ENCODE measurements at places on chromosomes 1 and 21.

DNA sequence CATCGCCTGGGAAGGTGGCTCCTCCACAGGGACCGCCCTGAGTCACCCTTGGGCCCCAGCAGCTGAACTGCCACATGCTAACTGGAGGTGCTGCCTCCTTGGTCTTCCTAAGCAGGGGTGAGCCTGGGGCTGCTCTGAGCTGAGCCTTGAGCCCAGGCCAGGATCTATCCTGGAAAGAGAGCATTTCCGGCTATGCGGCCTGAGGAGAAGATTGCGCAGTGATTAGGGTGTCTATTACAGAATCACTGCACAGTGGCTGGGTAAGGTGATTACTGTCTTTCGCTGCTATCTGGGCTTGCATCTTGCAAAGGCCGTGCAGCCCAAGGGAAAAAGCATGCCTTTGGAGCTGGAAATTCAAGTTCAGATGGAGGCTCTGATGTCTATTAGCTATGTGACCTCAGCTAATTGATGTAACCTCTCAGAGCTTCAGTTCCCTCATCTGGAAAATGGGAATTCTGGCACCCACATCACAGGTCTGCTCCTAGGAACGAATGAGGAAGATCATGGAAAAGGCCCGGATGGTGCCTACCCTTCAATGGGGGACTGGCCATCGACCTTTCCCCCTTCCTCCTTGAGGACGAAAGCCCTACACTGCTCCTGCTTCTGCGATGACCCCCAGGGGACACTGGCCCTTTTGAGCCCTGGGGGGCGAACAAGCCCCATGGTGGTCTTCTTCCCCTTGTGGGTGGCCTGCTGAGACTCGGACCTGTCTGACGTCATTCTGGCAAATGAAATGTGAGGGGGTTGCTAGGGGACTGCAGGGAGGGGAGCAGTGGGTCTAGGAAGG lies 38.0 kb downstream of the GPR161 start:
- DNase-seq = no peak

GRCh38 chr21:38048167-38048566 lies 131.9 kb upstream of the KCNJ6 start:
- DNase-seq = no peak

DNA sequence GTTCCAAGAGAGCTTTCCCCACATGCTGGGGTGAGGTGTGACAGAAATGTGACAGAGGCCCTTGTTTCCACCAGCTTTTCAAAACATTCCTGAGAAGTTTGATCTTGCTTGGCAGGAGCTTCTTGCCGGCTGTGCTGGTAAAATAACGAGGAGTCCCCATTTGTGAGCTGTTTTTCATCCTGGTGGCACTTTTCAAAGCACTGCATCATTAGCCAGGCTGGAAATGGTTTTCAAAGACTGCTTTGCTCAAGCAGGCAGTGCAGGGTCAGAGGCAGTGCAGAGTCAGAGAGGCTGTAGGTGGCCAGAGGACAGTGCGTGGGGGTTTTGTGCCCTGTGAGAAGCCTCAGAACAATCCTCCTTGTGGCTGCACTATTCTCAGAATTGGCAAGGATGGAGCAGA lies 75.8 kb upstream of the KCNA3 start:
- no peak for DNase-seq

DNA sequence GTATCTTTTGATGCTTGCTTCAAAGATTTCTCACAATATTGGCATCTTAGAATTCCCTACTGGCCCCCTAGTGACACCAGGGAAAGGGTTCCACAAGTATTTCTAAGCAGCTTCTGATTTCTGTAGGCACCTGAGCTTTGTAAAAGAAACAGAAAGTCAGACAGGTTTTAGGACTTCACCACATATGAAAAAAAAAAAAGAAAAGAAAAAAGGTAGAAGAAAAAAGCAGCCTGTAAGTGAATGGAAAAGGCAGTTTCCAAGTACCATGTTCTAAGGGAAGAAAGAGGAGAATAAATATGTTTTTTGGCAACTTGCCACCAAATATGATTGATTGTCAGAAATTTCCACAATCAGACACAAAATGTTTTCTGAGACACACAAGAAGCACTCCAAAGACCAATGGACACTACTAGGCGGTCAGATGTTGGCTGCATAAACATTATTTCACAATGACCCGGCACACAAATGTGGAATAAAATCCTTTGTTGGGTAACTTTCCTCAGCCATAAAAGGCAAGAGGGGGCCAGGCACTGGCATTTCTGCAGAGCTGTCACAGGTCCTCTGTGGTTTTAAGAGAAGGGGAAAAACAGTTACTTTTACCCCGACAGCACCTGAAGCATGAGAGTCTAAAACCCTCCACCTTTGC lies 12.7 kb upstream of the CPLANE2 start:
- peak; percentile 87 for DNase-seq

DNA sequence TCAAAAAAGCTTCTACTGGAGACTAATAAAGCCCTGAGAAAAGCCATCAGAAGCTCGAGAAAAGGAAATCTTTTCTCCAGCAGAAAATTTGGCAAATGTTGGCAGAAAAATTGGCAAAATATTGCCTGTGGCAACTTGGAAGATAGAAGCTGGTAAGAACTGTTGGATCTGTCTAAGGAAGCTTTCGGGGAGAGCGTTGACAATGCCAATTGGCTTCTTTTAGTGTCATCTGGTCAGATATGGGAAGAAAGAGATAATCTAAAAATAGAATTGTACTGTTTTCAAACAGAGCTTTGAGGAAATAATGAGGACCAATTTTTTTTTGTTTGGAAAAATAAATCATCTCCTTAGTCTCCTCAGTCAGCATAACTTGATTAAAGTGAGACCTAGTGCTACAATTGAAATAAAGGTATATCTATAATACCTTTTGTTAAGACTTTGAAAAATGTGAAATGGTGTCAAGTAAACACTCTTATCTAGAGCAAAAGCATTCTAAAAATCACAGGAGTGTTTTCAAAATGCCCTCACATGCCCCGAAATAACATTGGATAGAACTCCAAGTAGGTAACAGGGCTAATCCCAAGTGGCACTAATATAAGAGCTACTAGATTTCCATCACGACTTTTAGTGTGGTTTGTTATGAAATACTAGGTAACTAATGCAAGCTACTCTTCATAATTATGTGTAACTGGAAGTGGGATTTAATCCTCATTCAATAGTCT lies 882.2 kb upstream of the B3GALT2 start:
- no peak for DNase-seq

DNA sequence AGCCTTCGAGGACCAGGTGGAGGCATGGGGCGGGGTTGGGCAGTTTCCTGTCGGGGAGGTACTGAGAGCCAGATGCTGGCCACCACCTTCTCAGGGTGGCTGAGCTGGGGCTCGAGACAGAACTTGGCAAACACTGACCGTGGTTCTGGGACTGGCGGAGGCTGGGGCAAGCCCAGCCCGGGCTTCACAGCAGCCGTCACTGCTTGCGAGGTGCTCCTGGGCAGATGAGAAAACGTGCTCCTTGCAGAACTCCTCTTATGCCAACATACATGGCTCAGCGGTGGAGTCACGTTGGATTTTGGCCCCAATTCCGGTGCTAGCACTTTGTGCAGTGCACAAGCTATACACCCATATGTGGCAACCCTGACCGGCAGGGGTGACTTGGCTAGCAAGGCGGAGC lies 69.2 kb downstream of the RUNX3 start:
- DNase-seq = no peak

DNA sequence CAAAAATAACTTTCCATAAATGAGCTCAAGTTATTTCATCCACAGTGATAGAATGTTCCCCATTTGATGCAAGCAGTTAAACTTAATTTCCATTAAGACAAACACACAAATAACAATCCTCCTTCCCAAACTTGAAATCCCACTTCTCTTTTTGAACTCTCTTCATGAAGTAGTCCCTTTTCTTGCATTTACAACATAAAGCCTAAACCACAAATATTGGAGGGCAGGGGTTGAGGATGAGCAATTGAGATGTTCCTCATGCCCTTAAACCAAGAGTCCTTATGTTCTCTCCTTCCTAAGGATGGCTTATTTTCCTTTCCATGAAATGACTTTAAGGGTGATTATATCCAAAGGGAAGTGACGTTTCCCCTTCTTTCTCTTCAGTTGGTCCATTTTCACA lies 228.8 kb downstream of the DISC1 start:
- DNase-seq = peak; percentile 11

- no peak for DNase-seq
Measured at GRCh38 chr1:222801067-222801466, 13.8 kb upstream of the DISP1 start.

DNA sequence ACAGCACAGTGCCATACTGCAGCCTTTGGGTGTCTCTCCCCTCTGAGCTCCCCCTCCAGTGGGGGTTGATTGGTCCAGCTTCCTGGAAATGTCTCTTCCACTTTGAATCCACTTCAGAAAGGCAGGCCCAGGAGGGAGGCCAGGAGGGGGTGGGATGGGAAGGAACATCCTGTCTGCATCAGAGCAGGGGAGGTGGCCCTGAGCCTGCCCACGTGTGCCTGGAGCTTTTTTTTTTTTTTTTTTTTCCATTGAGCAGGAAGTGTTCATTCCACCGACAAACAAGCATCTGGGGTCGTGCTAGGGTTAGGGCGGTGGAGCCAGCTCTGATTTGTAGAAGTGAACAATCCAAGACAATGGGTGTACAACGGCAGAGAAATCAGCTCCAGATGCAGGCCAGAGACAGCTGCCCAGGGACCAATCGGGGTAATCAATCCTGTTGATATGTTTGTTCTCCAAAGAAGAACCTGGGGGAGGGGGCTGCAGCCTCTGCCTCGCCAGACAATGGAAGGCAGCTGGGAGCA lies 93.3 kb downstream of the SSBP3 start:
- DNase-seq = peak; percentile 82

DNA sequence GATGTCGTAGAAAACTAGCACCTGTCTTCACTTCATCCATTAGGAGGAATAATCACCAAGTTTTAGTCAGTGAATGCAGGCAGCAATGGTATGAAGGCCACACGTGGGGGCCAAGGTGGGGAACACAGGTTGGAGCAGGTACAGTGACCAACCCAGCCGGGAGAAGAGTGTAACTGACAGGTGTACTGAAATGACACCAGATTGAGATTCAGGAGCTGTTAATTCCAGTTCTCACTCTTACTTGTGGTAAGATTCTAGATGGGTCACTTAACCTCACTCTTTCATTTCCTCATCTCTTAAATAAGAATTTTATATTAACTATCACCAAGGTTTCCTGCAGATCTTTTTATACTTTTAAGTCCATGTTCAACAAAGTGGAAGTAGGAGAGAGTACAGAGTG lies 206.2 kb upstream of the PTBP2 start:
- DNase-seq = no peak

DNA sequence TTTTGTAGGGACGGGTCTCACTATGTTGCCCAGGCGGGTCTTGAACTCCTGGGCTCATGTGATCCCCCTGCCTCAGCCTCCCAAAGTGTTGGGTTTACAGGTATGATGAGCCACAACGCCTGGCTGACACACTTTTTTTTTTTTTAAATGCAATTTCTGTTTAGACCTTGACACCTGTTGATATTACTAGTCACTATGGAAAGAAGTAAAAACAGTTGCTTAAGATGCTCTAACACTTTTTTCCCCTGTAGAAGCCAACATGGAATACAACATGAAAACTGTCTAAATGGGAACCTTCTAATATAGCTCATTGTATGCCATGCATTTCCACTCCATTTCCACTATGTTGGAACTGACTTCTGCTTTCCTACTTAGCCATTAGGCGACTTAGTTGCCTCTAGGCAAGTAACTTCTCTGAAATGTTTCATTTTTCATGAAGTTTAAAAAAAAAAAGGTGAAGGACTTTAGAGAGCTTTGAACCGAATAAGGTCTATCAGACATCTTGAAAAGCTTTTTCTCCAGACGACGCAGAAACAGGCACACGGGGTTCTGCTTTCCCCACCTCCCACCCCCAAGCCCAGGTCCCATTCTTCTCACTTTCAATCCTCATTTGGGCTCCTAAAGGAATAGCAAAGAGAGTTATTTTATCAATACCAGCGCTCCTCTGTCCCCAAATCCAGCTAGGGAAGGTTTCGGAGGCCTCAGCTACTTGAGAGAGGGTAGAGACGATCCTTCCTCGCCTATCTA lies 648 bp upstream of the DR1 start:
- DNase-seq = peak; percentile 24

GRCh38 chr1:95679262-95679661 lies 445.3 kb downstream of the RWDD3 start:
- DNase-seq = no peak

GRCh38 chr1:41101950-41102607 lies 80.6 kb upstream of the SLFNL1 start:
- peak; percentile 99 for DNase-seq

DNA sequence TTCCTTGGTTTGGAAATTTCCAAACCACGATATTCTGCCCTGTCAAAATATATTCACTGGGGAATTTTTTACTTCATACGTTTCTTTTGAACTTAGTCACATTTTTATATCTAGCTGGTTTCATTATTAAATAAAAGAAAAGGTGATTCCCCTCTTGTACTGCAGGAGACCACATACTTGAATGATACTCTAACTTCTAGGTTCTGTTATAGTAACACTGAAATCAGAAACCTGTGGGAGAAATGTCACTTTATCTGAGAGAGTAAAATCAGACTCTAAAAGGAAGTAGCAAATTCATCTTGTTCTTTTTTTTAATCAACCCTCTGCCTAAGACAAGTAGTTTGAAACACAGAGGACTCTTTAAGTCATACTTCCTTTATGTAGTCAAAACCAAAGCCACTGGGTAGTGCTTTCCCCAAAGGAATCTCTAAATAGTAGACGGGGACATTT lies 34.4 kb downstream of the MRPL39 start:
- no peak for DNase-seq

- peak; percentile 76 for DNase-seq
Measured at GRCh38 chr1:226064816-226065248, 2.3 kb downstream of the H3-3A start.

DNA sequence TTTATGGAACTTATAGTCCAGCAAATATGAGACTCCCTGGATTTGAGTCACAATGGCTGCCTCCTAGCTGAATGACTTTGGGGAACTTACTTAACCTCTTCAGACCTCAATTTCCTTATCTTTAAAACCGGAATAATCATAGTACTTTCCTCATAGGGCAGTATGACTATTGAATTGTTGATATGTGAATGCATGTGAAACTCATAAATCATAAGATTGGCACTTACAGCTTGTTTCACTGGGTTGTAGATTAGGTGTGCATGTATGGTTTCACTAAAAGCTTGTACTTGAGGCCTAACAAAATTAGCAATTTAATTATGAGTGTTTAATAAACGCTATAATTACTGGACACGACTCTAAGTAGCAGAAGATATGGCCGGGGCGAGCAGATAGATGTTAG lies 72.5 kb downstream of the ST6GALNAC5 start:
- no peak for DNase-seq

DNA sequence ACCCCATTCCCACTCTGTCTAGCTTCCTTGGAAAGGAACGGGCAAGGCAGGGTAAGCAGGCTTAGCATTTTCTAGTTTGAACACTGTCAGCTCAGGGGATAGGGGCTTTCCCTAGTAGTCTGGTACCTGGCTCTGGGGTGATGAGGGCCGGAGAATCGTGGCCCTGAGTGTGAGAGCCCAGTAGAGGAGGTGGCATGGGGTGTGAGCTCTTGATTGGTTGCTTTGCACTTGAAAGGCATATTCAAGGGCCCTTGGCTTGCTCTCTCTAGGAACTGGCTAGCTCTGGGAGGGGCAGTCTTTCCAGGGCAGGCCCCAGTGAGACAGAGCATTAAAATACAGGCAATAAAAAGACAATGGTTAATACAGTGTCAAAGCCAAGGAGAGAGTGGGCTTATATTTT lies 10.8 kb upstream of the EXTL1 start:
- DNase-seq = no peak
